Thoracic aorta (tissue), 2 donors: ENCODE measurements at places on chromosomes 11 and 22. TPM values are rescaled to one million over a fixed set of nuclear protein-coding genes. Genes with fewer than 3 reads are reported as not detected.

Gene ART1
- total RNA-seq, result not detected

DNA sequence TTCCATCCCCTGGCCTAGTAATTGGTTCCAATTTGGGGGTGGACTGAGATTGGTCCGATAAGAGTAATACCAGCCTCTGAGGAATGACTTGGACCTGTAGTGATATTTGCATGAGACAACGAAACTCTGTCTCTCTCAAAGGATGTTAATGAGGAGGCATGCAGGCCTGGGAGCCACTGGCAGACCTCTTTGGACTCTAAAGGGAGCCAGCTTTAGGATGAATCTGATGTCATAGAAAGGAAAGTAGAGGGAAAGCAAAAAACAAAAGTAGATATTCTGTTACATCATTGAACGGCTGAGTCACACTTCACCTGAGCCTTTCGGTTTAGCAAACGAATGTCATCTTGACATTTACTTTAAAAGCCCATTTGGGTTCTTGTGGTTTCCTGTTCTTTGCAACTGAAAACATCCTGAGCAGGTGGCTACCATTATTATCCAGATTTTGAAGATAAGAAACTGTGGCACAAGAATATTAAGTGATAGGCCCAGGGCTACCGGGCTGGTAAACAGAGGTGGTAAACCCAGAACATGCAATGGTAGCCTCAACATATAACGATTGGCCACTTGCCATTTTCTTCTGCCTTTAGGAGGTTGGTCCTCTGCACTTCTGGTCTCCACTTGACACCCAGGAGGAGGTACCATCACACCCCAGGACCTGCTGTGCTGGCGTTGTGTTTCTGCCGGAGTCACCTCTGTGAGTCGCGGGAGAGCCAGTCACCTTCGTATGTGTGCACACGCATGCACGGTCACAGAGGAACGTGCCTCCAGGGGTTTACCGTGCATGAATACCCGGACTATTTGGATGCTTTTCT, 42.7 kb downstream of the RTL6 start:
- DNase-seq, result no peak

GRCh38 chr11:125720781-125721180, 25.3 kb upstream of the PATE1 start:
- DNase-seq, result no peak

- DNase-seq, result no peak
Observed at GRCh38 chr11:40306938-40307548, 1152.4 kb downstream of the LRRC4C start.

DNA sequence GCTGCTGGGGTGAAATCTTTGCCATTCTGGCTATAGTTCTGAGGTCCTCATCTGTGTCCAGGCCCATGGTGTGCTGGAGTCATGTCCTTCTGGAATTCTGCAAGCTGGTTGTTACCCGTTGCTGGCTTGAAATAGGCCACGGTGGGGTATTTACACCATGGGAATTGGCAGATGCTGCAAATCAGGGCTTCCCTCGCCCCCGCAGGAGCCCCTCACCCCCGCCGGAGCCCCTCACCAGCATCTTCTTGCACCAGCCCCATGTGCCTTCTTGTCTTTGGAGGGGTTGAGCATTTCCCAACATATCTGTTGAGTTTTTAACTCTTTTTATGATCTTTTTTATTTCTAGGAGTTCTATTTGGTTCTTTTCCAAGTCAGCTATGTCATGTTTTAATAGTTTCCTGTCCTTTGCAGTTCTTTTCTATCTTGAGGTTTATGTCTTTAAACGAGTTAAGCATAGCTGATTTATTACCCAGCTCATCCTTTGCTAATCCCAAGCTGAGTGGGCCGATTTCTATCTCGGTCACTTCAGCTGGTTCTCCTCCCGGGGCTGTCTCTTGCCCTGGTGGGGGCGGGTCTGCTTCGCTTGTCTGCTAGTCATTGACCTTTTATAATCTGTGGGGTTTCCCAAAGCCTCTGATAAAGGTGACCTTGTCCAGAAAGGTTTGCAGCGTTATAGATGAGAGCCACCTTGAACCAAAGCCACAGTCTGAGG, 17.6 kb downstream of the ANO1 start:
- DNase-seq, result no peak

DNA sequence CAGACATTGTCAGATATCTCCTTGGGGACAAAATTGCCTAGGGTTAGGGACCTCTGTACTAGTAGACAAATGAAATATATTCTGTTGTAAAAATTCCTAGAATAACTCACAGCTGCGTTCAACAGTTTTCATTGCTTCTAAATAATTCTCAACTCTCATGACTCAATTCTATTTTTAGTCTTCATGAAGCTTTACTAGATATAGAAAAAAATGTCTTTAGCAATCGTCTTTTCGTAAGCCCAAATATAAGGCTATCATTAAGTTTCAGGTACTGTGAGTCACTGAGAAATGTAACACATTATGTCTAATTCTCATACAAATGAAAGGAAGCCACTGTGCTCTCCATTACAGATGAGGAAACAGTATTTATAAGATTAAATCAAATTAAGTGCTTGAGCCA, 6.4 kb downstream of the MMP12 start:
- DNase-seq, result no peak

- DNase-seq, result no peak
Observed at GRCh38 chr11:132028380-132029240, 658.2 kb downstream of the NTM start.
